Activated naive CD4-positive, alpha-beta T cell (primary cell): ENCODE measurements at places on chromosomes 1 and 21.
A peak's percentile ranks its signal among the peaks of the same experiment; 100 is the strongest.

DNA sequence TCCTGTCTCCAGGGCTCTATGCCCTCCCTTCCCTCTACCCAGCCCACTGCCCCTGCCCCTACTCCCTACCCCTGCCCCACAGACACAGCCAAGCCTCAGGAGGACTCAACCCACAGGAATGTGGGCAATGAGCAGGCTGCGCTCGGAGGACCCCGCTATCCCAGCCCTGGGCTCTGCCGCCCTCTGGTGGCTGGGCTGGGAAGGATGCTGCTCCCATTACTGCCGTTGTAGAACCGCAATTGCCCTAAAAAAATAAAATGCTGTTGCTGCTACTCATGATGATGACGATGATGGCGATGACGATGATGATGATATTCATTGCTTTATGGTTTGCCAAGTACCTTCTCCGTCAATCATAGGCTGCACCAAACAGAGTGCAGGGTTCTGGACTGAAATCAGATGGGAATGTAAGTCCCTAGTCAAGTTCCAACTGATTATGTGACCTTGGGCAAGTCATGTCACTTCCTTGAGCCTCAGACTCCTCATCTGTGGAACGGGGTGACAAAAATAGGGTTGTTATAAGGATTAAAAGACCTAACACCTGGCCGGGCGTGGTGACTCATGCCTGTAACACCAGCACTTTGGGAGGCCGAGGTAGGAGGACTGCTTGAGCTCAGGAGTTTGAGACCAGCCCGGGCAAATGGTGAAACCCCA lies 24.6 kb downstream of the ARHGEF19 start:
- peak; percentile 72 for DNase-seq

DNA sequence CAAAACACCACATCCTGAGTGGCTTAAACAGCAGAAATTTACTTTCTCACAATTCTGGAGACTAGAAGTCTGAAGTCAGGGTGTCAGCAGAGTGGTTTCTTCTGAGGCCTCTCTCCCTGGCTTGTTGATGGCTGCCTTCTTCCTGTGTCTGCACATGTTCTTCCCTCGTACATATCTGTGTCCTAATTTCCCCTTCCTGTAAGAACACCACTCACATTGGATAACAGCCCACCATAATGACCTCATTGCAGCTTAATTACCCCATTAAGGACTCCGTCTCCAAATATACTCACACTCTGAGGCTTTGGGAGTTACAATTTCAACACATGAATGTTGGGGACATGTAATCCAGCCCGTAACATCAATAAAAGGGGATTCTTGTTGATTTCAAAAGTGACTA lies 23.4 kb downstream of the C8A start:
- DNase-seq = no peak

DNA sequence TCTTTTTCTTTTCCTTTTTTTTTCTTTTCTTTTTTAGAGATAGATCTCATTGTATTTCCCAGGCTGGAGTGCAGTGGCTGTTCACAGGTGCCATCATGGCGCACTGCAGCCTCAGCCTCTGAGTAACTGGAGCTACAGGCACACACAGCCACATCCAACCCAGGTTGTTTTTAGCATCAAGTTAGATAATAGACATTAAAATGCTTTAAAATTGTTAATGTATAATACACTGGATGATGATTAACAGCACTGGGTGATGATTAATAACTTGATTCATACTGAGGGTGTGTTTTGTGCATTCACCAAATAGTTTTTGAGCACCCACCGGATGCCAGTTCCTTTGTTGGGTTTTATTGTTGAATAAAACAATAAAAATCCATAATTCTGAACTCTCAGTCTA lies 75.2 kb downstream of the BEND5 start:
- DNase-seq = no peak

GRCh38 chr1:81800695-81801650 lies at the start of gene ADGRL2:
Gene ADGRL2 (plus strand): TSS chr1:81800934. CDS start chr1:81836985, 36,051 bp downstream.
- DNase-seq = no peak

- no peak for DNase-seq
Measured at GRCh38 chr1:100152271-100152670, 19.3 kb downstream of the TRMT13 start.

DNA sequence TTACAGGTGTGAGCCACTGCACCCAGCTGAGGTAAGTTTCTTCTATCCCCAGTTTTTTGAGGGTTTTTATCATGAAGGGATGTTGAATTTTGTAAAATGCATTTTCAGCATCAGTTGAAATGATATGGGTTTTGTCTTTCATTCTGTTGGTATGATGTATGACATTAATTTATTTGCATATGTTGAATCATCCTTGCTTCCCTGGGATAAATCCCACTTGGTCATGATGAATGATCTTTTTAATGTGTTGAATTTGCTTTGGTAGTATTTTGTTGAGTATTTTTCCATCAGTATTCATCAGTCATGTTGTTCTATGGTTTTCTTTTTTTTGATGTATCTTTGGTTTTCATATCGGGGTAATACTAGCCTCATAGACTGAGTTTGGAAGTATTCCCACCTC lies 141.0 kb downstream of the RPS6KC1 start:
- no peak for DNase-seq

DNA sequence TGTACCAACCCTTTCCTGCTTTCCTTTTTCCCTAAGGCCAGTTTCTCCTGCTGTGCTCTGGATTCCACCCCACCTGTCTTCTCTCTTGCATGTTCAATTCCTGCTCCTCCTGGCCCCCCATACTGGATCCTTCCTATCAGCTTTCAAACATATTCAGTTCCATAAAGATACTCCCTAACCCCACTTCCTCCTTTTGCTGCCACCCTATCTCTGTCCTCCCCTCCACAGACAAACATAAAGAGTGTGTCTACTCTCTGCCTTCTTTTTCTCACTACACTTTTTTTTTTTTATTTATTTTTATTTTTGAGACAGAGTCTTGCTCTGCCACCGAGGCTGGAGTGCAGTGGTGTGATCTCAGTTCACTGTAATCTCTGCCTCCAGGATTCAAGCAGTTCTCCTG lies 16.9 kb upstream of the RPF1 start:
- no peak for DNase-seq
